ENCODE measurements at places on chromosomes 6 and 20. TPM values are rescaled to one million over a fixed set of nuclear protein-coding genes. Genes with fewer than 3 reads are reported as not detected.

DNA sequence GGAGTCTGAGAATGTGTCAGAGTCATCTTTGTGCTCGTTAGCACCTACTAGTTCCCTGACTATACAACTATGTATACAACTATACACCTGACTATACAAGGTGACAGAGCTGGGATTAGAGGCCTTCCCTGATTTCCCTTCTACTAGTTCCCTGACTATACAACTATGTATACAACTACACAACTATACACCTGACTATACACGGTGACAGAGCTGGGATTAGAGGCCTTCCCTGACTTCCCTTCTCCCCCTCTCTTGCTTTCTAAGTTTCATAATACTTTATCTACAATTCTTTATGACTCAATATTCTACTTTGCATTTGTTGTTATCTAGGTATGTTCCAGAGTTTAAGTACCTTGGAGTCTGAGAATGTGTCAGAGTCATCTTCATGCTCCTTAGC is 68.0 kb downstream of the HS3ST5 start:
- DNase-seq = no peak

- no peak for DNase-seq
Measured at GRCh38 chr6:110067837-110068591, 89.9 kb downstream of the GPR6 start.

- DNase-seq = no peak
Measured at GRCh38 chr20:44597516-44597915, 15.1 kb downstream of the PKIG start.

DNA sequence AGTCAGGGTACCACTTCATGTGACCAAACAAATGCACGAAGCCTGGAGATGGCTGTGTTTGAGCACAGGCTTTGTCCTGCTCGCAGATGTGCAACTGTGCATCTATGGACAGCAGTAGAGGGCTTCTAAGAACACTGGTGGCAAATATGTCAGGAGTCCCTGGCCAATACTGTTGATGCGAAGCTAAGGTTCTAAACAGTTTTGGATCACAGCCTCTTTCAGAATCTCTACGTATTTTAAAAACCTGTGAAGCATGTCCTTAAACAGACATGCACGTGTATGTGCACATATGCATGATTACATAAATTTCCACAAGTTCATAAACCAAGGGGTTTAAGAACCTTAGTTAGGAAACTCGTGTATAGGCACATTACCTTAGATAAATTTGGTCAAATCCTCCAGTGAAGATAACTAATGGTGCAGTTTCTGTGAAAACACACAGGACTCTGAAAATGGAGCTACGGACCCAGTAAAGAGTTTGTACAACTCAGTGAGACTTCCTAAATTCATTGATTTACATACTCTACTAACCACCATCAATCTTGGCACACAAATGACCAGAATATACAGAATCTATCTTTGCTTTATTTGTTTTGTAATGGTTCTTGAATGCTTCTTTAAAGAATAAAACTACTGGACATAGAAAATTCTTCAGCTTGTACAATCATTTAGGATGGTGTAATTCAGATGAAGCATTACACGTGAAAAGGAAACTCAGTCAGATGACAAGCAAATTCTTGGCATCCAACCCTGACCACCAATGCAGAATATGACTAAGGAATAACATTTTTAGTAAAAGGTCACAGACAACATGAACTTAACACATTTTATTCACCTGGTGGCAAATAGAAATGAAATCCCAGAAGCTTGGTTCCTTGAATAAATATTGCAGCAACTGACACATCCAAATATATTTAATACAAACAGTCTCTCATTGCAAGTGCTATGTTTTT is 27.4 kb downstream of the KCNQ5 start:
- peak; percentile 87 for DNase-seq

- no peak for DNase-seq
Measured at GRCh38 chr6:50850223-50851048, 31.8 kb downstream of the TFAP2B start.

GRCh38 chr20:57061051-57061900 is 205.2 kb downstream of the BMP7 start:
- no peak for DNase-seq

GRCh38 chr6:3136292-3137011 is 17.9 kb downstream of the BPHL start:
- DNase-seq = no peak

DNA sequence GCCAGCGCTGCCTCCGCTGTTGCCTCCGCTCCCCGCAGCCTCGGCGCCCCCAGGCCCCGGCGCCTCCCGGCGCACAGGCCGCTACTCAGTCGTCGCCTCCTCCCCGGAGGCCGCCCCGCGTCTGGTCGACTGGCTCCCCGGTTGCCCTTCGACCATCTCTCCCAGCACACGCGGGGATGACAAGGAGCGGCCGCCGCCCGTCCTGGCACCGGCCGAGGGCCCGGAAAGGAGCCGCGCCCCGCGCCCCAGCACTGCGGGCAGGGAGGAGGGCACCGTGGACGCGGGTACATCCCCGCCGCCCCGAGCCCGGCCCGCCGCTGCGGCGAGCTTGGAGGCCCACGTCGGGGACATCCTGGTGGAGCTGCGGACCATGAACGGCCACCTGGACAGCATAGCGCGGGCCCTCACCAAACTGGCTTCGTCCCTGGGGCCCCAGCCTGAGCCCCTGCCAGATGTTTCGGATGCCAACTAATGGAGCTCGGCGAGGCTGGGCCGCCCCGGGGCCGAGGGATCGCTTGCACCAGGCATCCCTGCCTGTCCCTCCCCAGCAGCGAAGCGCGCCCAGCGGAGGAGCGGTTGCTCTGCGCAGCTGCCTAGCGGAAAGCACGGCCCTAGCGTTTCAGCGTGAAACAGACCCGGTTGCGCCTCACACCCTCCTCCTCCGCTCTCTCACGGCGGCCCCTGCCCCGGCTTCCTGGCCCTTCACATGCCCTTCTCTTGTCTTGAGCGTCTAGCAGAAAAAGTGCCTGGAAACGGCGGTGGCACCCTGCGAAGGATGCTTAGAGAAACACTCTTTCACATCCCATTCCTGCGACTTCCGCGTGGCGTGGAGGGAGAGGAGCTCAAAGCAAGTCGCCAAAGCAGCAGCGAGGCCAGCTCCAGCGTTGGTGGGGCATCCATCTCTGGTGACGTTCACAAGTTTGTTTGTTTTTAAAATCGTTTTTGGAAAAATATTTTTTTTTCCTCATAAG is 285.8 kb upstream of the SUPT3H start:
- DNase-seq = no peak

DNA sequence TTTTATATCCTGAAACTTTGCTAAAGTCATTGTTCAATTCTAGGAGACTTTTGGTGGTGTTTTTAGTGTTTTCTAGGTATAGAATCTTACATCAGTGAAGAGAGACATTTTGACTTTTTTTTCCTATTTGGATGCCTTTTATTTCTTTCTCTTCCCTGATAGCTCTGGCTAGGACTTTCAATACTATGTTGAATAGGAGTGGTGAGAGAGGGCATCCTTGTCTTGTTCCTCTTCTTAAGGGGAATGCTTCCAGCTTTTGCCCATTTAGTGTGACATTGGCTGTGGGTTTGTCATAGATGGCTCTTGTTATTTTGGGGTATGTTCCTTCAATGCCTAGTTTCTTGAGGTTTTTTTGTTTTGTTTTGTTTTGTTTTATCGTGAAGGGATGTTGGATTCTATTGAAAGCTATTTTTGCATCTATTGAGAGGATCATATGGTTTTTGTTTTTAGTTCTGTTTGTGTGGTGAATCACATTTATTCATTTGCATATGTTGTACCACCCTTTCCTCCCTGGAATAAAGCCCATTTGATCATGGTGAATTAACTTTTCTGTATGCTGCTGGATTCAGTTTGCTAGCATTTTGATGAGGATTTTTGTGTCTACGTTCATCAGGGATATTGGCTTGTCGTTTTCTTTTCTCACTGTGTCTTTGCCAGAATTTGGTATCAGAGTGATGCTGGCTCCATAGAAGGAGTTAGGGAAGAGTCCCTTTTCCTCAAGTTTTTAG is 540.1 kb upstream of the FLRT3 start:
- no peak for DNase-seq

Gene VWA7
- not detected for total RNA-seq

Gene TNFAIP3
- 2.4 TPM for total RNA-seq

Gene GNRH2
- total RNA-seq = not detected

Gene RNF182
- 2.1 TPM for total RNA-seq
